Endothelial cell of coronary artery (primary cell): ENCODE measurements at places on chromosomes 1 and 21. TPM values are rescaled to one million over a fixed set of nuclear protein-coding genes. Genes with fewer than 3 reads are reported as not detected.

The ANKRD35 gene
- total RNA-seq: 0.28 and 0.81 TPM in 2 replicates

The FAM151A gene
- not detected in 2 replicates for total RNA-seq

The LCE1A gene
- not detected in 2 replicates for total RNA-seq

The TIMM17A gene
- 79.8 and 90.1 TPM in 2 replicates for total RNA-seq

The PGD gene
- total RNA-seq: 121 and 363 TPM in 2 replicates

The APOBEC4 gene
- not detected in 2 replicates for total RNA-seq

The KCNT2 gene
- total RNA-seq: 0.09 and 2.0 TPM in 2 replicates

The CD52 gene
- not detected in 2 replicates for total RNA-seq

The LCE3E gene
- not detected in 2 replicates for total RNA-seq

The TTC22 gene
- total RNA-seq: not detected in 2 replicates
